ENCODE measurements at places on chromosomes 2 and 18. TPM values are rescaled to one million over a fixed set of nuclear protein-coding genes. Genes with fewer than 3 reads are reported as not detected.

ANKRD30BL gene
- not detected for total RNA-seq

SEMA4F gene
- 12.0 TPM for total RNA-seq

CASP10 gene
- 26.7 TPM for total RNA-seq

MRPS5 gene
- total RNA-seq = 51.9 TPM

DSEL gene
- 11.1 TPM for total RNA-seq

PDCD1 gene
- 1.4 TPM for total RNA-seq

SOX11 gene
- 0.03 TPM for total RNA-seq

SERPINB2 gene
- not detected for total RNA-seq

RIT2 gene
- not detected for total RNA-seq

C2orf80 gene
- not detected for total RNA-seq

RGPD3 gene
- total RNA-seq = 0.21 TPM

TMEM182 gene
- 3.7 TPM for total RNA-seq

DNA sequence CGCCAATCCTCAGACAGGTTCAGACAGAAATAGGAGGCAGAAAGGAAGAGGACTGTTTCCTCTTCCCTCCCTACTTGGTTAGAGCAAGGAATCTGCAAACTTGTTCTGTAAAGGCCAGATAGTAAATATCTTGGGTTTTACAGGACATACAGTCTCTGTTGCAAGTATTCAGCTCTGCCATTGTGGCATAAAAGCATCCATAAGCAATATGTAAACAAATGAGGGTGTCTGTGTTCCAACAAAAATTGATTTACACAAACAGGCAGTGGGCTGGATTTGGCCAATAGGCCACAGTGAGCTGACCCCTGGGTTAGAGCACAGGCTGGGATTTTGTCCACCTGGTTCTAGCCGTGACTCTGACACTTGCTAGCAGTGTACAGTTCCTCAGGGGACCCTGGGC is 89.4 kb downstream of the NRP2 start:
- no peak for DNase-seq

GRCh38 chr2:111701266-111701665 is 182.7 kb downstream of the ANAPC1 start:
- no peak for DNase-seq

DNA sequence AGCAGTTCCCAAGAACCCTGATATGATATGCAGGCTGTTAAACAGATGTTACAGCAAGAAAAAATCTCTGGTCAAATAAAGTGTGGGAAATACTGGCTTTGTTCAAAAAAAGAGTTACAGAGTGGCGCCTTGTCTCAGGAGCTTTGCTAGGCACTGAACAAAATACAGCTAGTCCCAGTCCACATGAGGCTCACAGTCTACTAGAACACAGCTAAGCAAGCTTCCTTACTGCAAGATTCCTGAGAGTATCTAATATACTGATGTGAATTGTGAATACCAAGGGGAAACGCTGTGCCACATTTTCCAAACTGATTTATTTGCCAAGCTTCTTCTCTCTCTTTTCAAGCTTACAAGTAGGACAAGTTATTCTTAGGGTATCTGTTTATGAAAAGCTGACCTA is 188.8 kb upstream of the NABP1 start:
- no peak for DNase-seq

DNA sequence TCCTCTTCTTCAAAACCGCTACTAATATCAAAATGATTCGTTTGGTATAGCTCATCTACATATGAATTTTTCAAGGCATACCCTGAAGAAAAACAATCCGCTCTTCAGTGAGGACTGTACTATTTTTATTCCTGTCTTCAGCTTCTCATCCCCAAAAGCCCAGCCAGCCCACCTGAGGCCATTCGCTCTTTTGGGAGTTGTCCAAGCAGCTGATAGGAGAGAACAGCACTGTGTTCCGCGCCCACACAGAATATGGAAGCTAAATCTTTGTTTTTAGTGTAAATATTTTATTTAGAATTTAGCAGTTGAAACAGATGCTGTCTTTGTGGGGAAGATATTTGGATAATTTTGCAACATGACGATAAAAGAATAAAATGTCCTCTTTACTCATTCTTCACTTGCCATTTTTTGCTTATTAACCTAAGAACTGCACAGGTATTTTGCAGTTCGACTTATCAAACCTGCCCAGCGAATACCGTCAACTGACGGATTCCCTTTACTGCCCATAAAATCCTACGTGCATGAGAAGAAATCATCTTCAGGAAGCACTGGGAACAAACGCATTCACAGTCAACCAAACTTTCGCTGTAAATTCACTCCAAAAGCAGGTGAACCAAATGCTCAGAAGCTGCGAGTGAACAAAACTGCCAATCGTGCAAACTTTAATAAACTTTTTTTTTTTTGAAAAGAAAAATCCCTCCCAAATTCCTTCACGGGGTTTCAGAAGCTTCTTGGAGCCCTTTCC is 3.4 kb downstream of the ZNF521 start:
- DNase-seq = no peak

- DNase-seq = peak; percentile 60
Observed at GRCh38 chr2:218391202-218391601, 8.5 kb upstream of the CTDSP1 start.

DNA sequence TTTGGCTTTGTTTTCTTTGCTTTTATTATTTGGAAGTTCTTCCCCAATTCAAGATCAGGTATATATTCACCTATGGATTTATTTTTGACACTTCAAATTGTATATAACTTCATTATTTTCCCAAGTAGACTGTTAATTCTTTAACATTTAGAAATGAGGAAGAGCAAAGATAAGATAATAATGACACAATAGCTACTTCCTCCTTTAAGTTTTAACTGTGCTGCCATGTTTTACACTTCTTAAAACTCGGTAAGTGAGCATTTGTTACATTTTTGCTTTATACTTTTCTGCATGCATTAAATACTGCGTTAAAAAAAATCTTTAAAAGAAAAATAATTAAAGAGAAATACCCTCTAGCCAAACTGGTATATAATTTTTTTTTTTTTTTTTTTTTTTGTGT is 32.5 kb downstream of the SLC66A3 start:
- DNase-seq = no peak

GRCh38 chr18:35470435-35470834 is 27.3 kb downstream of the INO80C start:
- DNase-seq = no peak

DNA sequence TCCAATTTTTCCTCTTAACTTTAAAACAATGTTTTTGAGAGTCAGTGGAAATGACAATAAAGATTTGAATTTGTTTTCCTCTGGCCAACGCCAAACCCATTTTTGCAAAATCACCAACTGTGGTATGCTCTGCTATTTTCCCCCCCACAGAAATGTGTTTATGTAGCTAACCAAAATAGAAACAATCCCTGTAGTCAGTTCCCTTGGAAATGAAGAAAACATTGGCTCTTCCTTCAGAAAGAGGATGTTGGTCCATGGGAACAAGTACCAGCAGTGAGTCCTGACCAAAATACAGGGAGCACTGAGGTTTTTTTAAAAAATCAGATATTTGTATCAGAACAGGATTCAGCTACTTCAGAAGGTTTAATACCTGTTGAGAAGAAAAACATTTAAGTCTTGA is 65.3 kb downstream of the SLC40A1 start:
- no peak for DNase-seq

- peak; percentile 37 for DNase-seq
Observed at GRCh38 chr2:181781078-181781786, 100.9 kb upstream of the NEUROD1 start.

DNA sequence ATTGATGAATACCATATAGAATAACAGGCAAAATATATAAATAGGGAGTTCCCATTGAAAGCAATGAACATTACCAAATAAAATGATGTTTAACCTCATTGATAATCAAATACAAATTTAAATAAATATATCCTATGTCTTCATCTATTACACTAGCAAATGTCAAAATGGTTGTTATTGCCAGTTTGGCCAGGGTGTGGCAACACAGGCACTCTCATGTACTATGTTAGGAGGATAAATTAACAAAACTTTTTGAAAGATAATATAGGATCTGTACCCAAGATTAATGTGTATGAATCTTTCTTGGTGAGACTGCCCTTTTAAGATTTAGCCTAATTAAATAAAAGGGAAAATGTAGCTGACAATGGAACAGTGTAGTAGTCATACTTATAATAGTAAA is 659.3 kb downstream of the ERBB4 start:
- no peak for DNase-seq

GRCh38 chr2:234425639-234426603 is 71.0 kb downstream of the ARL4C start:
- DNase-seq = peak; percentile 55

- DNase-seq = no peak
Observed at GRCh38 chr18:54035927-54036326, 188.5 kb downstream of the MBD2 start.

- DNase-seq = no peak
Observed at GRCh38 chr2:12127638-12128037, 381.2 kb downstream of the LPIN1 start.

- no peak for DNase-seq
Observed at GRCh38 chr2:147173798-147174197, 671.0 kb upstream of the ACVR2A start.

GRCh38 chr2:234076451-234076850 is 25.9 kb downstream of the SPP2 start:
- no peak for DNase-seq

DNA sequence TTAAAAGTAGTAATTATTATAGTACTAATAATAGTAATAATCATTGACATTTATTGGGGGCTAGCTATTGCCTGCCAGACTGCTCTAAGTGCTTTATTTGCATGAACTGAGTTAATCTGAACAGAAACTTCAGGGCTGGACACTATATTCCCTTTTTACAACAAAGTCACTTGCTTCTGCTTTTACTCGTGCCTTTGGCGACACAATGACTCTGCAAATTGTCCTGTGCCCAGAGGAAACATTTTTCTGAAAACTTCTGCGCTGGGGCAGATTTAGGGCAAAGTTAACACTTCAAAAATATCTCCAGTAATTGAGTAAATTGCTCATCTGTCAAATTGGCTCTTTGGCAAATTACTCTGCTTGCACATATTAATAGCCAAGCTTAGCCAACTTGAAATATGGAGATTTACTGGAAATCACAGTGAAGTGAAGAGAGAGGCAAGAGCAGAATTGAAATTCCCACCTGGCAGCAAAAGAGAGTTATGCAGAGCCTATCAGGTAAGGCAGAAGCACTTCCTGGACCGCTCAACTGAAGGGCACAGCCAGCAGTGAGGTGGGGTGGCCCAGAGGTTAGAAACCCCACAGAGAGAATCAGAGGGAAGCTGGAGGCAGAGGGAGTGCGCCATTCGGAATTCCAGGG is 36.3 kb downstream of the BMP10 start:
- no peak for DNase-seq

GRCh38 chr18:42576124-42576523 is 539.4 kb downstream of the RIT2 start:
- DNase-seq = no peak

- no peak for DNase-seq
Observed at GRCh38 chr2:108877506-108877905, 90.9 kb downstream of the CCDC138 start.

DNA sequence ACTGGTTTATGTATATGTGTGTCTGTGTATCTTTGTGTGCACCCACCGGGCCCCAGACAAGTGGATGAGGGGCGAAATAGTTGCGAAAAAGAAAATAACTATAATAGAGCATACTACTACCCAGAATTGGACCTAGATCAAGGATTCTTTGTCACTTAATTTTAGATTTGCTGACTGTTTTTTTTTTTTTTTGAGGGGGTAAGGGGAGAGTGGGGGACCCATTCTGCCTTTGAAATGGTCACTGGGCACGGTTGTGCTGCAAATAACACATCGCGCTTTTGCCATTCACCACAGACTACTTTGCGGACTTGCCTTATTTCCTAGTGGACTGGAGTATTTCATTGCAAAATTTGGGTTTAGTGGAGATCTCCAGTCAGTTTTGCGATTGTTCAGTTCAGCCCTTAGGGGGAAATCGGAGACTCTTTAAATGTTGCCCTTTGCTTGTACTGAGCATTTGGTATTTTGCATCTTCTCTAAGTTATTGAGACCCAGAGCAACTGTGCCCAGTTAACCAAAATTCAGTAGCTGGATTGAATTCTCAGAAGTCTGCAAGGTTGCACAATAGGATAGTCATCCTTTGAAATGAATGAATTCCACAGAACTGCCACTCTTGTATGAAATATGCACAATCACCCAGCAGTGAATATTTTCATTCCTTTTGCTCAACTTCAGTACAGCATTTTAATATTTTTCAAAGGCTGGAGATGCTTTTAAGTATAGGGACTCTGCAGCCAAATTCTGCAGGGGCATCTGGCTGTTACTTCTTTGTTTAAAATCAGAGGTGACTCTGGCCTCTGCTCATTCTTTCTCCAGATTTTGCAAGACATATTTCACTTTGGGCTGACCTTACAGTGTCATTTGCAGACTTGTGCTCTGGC is 2.9 kb downstream of the TRIB2 start:
- no peak for DNase-seq
